ENCODE measurements at places on chromosomes 6 and 20.

GRCh38 chr6:108961985-108962384, 113.8 kb downstream of the ARMC2 start:
- no peak for DNase-seq

GRCh38 chr20:54123587-54124180, 50.1 kb downstream of the CYP24A1 start:
- DNase-seq, result no peak

GRCh38 chr6:111523484-111524167, 40.6 kb upstream of the REV3L start:
- DNase-seq, result no peak

GRCh38 chr6:3281631-3282475, 23.1 kb downstream of the PSMG4 start:
- no peak for DNase-seq

Data from cerebellar nuclear complex (tissue), 1 donor.